Lower leg skin (tissue), 4 donors: ENCODE measurements at places on chromosomes 6 and 20.
A peak's percentile ranks its signal among the peaks of the same experiment; 100 is the strongest.

GRCh38 chr6:157263146-157263545 is 60.2 kb downstream of the TMEM242 start:
- no peak for DNase-seq

DNA sequence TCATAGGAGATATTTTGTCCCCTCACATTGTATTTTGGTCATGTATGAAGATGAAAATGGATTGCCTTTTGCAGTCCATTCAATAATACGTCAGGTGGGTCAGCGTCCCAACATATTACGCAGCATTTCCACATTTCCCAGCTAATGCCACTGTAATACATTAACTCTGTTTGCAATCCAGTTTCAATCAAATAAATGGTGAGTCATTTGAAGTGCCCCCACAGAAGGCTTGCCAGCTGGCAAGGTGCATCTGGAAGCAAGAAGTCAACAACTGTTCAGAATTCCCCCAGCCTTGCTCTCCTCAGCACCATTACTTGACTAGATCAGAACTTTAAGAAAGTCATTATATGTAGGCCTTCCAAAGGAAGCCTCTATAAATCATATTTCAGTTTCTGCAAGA is 50.4 kb downstream of the PHACTR1 start:
- no peak for DNase-seq

DNA sequence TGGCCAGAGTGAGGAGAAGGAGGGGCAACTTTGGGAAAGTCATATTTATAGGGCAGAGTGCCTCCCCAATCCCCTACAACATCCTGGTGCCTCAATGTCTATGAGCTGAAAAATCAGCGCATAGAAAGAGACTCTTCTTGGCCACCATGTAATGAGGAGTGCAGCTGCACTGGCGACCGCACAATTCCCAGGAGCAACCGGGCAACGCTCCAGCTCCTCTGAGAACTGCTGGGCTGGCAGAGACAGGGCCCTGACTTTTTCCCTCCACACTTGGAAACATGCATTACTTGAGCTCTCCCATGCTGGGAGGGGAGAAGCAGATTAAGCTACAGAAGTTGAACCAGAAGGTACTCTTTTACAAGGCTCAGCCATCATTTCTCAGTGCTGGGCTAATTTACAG is 31.4 kb upstream of the MARCKS start:
- peak; percentile 94 for DNase-seq

GRCh38 chr6:13730704-13731103 is 19.1 kb upstream of the RANBP9 start:
- DNase-seq, result no peak
